Upper lobe of right lung (tissue), 1 donor: ENCODE measurements at places on chromosomes 2 and 18.
A peak's percentile ranks its signal among the peaks of the same experiment; 100 is the strongest.

DNA sequence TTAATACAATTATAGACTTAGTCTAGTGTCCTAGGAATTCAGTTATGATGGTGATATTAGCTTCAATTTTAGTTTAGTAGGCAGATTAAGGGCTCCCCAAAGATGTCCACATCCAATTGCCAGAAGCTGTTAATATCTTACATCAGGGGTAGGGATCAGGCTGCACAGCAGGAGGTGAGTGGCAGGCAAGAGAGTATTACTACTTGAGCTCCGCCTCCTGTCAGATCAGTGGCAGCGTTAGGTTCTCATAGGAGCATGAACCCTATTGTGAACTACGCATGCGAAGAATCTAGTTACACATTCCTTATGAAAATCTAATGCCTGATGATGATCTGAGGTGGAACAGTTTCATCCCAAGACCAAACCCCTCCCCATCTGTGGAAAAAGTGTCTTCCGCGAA, 54.9 kb downstream of the NYAP2 start:
- H3K36me3 ChIP-seq: no peaks in the 10 kb centered on the region
- DNase-seq: no peak
- no peaks in the 10 kb centered on the region for H3K27me3 ChIP-seq
- H3K4me3 ChIP-seq: no peak overlapping the region
- no peaks in the 10 kb centered on the region for H3K4me1 ChIP-seq

GRCh38 chr2:214724741-214725140, 84.7 kb downstream of the BARD1 start:
- DNase-seq: no peak
- peaks cover 14% of the 10 kb centered on the region for H3K36me3 ChIP-seq

DNA sequence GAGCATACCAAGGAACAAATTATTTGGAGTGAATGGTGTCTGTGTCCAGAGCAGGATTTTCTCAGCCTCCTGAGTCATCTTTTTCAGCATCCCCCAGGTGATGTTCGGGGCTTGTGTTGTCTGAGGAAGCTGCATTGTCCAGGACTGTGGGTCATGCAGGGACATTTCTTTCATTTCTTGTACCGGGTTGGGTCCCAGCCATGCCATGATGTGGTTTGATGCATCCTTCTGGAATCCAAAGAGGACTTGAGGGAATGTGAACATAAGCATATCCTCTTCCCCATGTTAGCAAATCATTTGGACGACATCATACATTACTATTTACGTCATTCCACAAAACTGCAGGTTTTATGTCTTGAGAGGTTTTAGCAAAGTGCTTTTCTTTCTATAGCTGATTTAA, 797.8 kb downstream of the CCDC85A start:
- H3K4me3 ChIP-seq: no peak overlapping the region
- no peaks in the 10 kb centered on the region for H3K4me1 ChIP-seq
- no peak for DNase-seq
- no peaks in the 10 kb centered on the region for H3K36me3 ChIP-seq
- no peak overlapping the region for H3K27ac ChIP-seq
- no peaks in the 10 kb centered on the region for H3K27me3 ChIP-seq

DNA sequence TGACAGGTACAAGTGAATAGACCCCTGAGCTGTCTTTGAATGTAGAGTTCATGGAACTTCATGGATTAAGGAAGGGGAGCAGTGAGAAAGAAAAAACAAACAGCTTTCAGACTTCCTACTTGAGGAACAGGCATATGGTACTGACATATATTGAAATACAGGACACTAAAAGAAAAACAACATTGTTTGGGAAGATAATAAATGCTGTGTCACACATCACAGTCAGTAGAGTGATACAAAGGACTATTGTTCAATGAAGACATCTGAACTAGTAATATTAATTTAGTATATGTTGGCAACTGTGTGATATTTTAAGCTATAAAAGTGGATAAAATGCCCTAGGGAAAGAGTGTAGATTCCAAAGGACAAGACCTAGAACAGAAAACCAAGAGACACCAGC, 3.3 kb downstream of the DSC2 start:
- H3K27me3 ChIP-seq: no peaks in the 10 kb centered on the region
- no peak for DNase-seq
- no peaks in the 10 kb centered on the region for H3K36me3 ChIP-seq
- H3K4me3 ChIP-seq: no peak overlapping the region
- no peaks in the 10 kb centered on the region for H3K4me1 ChIP-seq

DNA sequence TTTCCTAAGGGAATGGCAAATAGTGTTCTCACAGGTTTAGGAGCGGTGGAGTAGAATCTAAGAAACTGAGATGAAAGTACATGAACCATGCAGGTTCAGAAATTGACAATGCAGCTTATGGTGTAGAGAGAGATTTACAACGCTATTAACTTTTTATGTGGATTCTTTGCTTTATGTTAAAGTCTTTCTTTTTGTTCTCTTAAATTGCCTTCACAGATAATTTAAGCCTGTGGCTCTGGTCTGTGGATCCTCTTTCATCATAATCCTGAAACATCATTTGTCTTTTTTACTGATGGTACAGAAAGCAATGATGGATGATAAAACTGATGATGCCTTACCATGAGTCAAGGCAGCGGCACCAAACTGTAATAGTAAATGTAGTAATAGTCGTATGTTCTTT, 30.3 kb downstream of the SOCS6 start:
- H3K4me3 ChIP-seq: no peak overlapping the region
- no peak overlapping the region for H3K27ac ChIP-seq
- no peaks in the 10 kb centered on the region for H3K27me3 ChIP-seq
- H3K36me3 ChIP-seq: no peaks in the 10 kb centered on the region
- peaks cover 4% of the 10 kb centered on the region for H3K4me1 ChIP-seq

DNA sequence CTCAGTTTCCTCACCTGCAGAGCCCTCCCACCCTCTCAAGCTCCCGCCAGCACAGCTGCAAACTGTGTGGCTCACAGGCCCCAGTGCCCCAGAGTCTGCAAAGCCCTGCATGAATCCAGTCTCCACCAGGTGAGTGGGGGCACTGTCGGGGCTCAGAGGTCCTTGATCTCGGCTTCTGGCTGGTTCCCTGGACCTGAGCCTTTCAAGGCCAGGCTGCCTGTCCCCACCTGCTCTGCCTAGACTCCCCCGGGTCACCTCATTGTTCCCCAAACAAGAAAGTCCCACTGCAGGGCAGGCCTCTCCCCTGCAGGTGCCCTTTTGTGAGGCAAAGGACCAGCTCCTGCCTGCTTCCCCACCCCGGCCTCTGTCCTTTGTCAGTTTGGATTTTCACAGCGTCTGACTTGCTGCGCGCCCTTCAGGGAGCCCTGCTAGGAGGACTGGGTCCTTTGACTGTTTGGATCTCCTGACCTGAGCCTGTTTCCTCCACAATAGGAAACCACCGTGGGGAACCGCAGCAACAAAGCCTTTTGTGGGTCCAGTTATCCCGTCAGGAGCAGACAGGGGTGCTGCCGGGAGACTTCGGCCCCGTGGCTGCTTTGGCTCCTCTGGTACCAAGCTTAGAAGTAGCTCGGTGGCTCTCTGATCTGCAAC, 200.5 kb upstream of the HDAC4 start:
- no peak for DNase-seq
- no peaks in the 10 kb centered on the region for H3K36me3 ChIP-seq
- H3K4me3 ChIP-seq: no peak overlapping the region
- no peak overlapping the region for H3K27ac ChIP-seq
- H3K27me3 ChIP-seq: no peaks in the 10 kb centered on the region

DNA sequence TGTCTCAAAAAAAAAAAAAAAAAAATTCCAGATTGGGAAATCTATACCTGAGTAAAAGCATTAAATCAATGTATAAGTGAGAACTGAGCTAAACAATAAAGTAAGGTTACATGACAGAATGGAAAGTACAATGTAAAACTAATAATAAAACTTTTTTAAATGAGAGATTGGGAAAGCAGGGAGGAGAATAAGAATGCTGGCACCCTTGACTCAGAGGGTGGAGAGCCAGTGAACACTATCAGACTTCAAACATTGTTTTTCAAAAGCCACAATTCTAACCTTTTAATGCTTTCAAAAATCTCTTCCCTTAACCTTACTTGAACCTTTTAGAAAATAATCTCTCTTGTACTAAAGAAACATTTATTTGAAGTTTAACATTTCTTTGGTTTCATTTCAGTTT, 63.5 kb downstream of the TBC1D8 start:
- no peak overlapping the region for H3K4me3 ChIP-seq
- H3K27ac ChIP-seq: no peak overlapping the region
- H3K27me3 ChIP-seq: no peaks in the 10 kb centered on the region
- DNase-seq: no peak
- no peaks in the 10 kb centered on the region for H3K4me1 ChIP-seq
- H3K36me3 ChIP-seq: no peaks in the 10 kb centered on the region

DNA sequence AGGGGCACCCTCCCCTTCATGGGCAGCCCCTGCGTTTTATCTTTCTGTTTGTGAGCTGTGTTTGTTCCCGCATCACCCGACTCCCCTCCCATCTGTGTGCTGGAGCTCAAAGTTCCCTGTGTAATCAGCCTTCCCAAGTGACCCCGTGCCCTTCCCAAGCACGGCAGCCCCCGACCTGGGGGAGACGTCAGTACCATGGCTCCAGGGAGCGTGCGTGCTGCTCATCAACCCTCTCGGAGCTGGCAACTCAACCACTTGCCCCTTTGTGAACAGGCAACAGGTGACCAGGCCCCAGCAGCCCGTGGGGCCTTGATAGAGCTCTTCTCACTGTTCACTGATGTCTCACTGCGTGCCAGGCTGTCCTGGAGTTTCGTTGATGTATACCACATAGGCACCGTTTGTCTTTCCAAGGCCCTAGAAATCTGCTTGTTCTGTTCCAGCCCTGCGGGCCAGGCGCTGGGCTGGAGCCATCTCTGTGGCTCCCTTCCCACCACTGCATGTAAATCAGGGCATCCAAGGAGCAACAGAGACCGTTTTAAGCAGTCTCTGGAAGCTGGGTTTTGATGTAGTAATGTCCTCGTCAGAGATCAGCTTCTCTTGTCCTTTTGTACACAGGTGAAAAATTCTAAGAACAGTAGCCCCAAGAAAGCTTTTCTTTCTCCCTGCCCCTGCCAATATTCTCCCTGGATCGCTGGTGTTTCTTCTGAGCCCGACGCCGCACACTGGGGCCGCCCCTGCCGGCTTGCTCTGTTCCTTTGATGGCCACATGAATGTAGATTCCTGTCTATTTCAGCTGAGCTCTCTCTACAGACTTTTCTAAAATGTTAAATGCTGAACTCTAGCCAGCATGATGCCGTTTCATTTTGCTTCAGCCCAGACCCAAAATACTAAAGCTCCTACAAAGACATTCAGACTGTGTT, 107.0 kb upstream of the PTPRM start:
- peak overlapping the region; percentile 17 for H3K27ac ChIP-seq
- no peaks in the 10 kb centered on the region for H3K4me1 ChIP-seq
- no peaks in the 10 kb centered on the region for H3K27me3 ChIP-seq
- H3K4me3 ChIP-seq: peak overlapping the region; percentile 35
- H3K36me3 ChIP-seq: no peaks in the 10 kb centered on the region

DNA sequence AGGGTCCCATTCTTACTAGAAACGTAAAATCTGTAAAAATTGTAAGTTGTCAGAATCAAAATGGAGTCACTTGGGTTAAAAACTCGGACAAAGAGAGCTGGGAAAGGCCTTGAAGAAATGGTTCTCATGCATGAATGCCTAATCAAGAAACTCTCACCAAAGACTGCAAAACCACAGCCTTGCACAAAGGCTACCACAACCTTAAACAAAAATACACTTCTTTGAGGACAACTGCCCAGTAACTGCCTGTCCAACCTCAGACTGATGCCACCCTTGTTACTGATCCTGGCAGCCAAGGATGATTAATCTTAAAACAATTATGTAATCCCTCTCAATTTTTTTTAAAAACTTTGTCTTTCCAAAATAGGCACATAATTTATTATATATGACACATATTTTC, 299.3 kb downstream of the CCDC85A start:
- no peaks in the 10 kb centered on the region for H3K36me3 ChIP-seq
- H3K27me3 ChIP-seq: no peaks in the 10 kb centered on the region
- no peak for DNase-seq
- H3K4me1 ChIP-seq: no peaks in the 10 kb centered on the region
- H3K27ac ChIP-seq: no peak overlapping the region
- H3K4me3 ChIP-seq: no peak overlapping the region

DNA sequence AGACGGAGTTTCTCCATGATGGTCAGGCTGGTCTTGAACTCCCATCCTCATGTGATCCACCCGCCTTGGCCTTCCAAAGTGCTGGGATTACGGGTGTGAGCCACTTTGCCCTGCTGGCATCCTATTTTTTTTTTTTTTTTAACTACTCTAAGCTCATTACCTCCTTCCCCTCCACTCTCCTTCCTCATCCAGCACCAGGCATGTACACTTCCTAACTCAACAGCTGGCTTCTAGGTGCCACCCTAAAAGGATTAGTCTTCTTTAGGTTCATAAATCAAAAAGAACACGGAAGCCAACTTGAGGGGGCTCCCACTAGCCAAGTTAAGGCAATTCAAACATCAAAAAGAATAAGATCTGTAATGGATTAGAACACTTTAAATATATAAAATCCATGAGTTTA, 70.6 kb upstream of the TEX51 start:
- DNase-seq: no peak
- H3K27me3 ChIP-seq: no peaks in the 10 kb centered on the region
- H3K4me1 ChIP-seq: no peaks in the 10 kb centered on the region
- no peaks in the 10 kb centered on the region for H3K36me3 ChIP-seq
- H3K4me3 ChIP-seq: no peak overlapping the region
- H3K27ac ChIP-seq: no peak overlapping the region

- H3K4me3 ChIP-seq: no peak overlapping the region
- no peak for DNase-seq
- H3K36me3 ChIP-seq: no peaks in the 10 kb centered on the region
- H3K27ac ChIP-seq: no peak overlapping the region
- no peaks in the 10 kb centered on the region for H3K27me3 ChIP-seq
- H3K4me1 ChIP-seq: peaks cover 17% of the 10 kb centered on the region
These were observed 80.1 kb downstream of the AFF3 start for GRCh38 chr2:100062336-100062735.

GRCh38 chr2:200226451-200227426, 79.8 kb upstream of the SPATS2L start:
- no peak for DNase-seq
- peaks cover 9% of the 10 kb centered on the region for H3K4me1 ChIP-seq
- no peaks in the 10 kb centered on the region for H3K27me3 ChIP-seq
- no peak overlapping the region for H3K27ac ChIP-seq
- H3K4me3 ChIP-seq: no peak overlapping the region

DNA sequence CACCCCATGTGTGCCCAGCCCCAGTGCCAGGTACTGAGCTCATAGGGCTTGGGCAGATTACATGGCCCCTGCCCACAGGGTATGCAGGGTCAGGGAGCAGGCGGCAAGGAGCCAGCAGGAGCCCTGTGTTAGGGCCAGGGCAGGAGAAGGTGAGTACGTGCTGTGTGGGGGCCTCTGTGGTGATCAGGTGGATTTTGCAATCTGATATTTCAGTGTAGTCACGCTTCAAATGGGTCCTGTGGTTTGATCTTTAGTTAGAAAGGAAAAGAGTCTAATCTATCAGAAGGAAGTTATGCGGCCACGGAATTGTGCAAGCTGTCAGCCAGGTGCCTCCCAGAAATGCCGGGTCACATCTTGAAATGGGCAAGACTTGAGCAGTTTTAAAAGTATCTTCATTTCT, 13.9 kb downstream of the UBE2F start:
- no peak for DNase-seq
- no peaks in the 10 kb centered on the region for H3K27me3 ChIP-seq
- no peak overlapping the region for H3K27ac ChIP-seq
